ENCODE measurements at places on chromosomes 1 and 21.

- DNase-seq: no peak
These were observed 46.8 kb downstream of the XCL1 start for GRCh38 chr1:168623003-168623828.

GRCh38 chr1:226092965-226093364 lies 30.4 kb downstream of the H3-3A start:
- no peak for DNase-seq

DNA sequence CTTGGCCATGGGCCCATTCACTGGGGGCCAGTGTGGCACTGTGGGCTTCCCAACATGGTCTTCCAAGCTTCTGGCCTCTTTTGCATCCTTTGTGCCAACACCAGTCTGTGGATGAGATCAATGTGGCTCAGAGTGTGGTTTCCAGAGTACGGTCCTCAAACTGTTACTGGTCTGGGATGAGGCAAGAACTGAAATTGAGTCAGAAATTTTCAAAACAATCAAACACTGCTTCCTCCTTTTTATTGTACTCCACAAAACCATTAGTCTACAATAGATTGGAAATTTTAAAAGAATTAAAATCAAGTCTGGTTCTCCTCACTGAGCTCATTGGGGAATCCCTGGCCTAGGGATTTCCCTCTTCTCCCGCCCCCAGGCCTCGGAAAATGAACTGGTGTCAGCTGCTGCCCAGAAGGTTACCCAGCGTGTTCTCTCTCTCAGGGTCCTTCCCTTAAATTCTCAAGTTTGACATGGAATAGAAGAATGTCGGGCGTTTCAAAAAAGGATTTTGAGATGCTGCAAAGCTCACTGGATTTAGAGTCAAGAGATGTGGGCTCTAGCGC lies 222.0 kb downstream of the SDCCAG8 start:
- peak; percentile 37 for DNase-seq

GRCh38 chr1:118101515-118101844 lies 83.5 kb downstream of the SPAG17 start:
- DNase-seq: no peak

- no peak for DNase-seq
These were observed 34.1 kb upstream of the C1orf21 start for GRCh38 chr1:184352776-184353175.

GRCh38 chr1:180402001-180402400 lies 100.4 kb downstream of the ACBD6 start:
- no peak for DNase-seq

DNA sequence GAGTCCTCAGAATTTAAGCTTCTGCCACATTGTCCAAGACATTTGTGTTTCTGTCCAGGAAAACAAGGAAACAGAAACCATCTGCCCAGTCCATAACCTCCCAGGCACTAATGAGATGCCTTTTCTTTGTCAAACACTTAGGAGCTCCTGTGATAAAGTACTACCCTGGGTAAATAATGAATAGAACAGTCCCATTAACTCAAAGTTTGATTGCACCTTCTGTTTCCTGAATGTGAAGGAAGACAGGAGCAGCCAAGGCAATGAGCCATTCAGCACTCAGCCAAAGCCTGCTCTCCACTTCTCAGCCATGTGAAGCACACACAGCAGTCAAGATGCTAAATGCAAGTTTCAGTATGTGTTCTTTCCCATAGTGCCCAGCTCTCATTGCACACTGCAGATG lies 199.8 kb downstream of the SEC16B start:
- no peak for DNase-seq

GRCh38 chr1:207072233-207072632 lies 16.4 kb upstream of the C4BPB start:
- DNase-seq: no peak

DNA sequence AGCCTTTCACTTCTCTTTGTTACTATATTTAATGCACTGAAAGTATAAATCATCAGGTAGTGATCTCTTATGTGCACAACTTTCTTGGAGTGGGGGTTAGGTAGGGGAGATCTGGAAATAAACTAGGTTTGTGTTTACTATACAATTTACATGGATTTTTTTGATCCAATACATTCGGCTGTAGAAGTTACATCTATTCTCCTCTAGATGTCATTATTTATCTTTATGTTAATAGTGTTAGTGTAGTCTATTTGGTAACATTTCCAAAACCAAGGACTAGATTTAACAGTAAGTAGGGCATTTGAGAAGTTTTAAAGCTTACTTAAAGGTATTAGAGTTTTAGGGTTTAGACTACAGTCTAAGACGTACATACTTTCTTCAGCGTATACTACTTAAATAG lies 5.4 kb downstream of the VPS45 start:
- DNase-seq: peak; percentile 67

- DNase-seq: no peak
These were observed 97.4 kb upstream of the ADGRL2 start for GRCh38 chr1:81703391-81703755.

DNA sequence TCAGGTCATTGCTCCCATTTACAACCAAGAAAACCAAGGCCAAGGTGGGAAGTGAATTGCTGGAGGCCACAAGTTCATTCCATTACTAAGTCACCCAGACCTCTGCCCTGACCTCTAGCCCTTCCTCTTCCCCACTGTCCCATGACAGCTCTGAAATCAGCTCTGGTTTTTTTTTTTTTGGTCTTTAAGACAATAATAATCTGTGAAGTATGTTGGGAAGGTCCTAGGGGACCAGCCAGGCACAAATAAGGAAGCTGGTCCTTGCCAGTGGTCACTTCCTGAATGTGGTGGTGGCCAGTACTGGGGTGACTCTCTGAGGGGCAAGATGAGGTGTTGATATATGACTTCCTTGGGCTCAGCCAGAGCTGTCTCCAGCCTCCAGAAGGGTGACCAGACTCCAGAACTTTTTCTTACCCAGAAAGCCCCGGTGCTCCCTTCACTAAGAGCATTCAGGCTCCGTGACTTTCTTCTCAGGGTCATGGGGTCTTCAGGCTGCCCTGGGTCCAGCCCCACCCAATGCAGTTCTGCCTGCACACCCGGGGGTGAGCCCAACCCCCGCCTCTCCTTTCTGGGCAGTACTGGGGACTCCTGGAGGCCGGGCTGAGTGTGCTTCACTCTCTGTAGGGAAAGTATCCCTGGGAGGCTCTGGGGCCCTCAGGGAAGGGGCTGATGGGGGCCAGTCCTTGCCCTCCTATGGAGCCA lies 159.6 kb downstream of the PTPRU start:
- DNase-seq: no peak

- no peak for DNase-seq
These were observed 18.5 kb downstream of the FTCD start for GRCh38 chr21:46136739-46137349.

- DNase-seq: no peak
These were observed 569.0 kb upstream of the ADGRL2 start for GRCh38 chr1:81231729-81232038.

GRCh38 chr1:59193443-59194093 lies 103.3 kb upstream of the FGGY start:
- DNase-seq: no peak

DNA sequence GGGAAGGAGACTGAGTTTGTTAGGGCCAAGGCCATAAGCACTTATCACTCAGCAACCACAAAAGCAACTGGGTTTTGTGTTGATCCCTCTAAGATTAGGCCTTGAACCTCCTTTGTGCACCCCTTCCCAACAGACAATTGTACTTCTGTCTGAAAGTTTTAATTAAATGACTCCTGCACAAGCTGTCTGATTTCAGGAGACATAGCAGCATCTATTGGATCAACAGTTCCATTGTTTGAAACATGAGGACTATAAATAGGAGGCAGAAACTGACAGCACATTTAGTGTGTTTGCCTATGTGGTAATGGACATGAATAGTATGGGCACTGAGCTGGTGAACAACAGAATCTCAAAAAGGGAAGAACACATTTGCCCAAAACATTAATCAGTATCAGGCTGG lies 167.3 kb upstream of the KCNJ6 start:
- DNase-seq: no peak

DNA sequence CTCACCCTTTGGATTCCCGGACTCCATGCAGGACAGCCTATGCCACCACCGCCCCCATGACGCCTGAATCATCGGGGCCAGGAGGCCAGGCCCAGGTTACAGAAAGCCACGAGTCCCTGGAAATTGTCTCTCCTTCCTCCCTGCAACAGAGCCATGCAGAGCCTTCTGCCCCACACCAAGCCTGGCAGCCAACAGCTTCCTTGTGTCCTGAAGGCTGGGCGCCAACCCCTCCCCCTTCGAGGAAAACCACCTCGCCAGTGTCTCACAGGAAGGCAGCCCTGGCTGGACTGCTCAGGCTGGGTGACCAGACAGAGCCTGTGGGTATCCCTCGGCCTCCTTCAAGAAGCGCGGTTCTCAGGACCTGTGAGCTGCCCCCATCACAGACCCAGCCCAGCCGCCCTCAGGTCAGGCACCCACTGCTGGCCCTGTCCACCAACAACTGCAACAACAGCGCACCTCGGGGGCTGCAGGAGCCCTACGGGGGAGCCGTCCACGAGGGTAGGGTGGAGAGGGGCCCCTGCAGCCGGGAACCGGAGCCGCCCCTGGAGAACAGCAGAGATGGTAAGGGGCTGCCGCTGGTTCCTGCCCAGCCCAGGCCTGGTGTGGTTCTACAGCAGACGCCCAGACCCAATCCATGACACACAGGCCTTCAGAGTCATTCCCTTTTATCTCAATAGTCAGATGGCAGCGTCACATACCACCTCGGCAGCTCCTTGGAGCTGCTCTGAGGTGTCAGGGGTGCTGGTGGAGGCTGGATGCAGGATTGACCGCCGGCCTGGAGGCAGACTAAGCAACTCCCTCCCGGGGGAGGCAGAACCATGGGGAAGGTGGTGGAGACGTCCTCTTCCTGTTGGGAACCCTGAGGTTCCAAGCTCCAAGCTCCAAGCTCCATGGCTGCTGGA lies 23.7 kb downstream of the KIAA1614 start:
- DNase-seq: no peak

- DNase-seq: no peak
These were observed 249.9 kb downstream of the FMN2 start for GRCh38 chr1:240341365-240342250.

- no peak for DNase-seq
These were observed 18.4 kb downstream of the TTC34 start for GRCh38 chr1:2783069-2783434.

DNA sequence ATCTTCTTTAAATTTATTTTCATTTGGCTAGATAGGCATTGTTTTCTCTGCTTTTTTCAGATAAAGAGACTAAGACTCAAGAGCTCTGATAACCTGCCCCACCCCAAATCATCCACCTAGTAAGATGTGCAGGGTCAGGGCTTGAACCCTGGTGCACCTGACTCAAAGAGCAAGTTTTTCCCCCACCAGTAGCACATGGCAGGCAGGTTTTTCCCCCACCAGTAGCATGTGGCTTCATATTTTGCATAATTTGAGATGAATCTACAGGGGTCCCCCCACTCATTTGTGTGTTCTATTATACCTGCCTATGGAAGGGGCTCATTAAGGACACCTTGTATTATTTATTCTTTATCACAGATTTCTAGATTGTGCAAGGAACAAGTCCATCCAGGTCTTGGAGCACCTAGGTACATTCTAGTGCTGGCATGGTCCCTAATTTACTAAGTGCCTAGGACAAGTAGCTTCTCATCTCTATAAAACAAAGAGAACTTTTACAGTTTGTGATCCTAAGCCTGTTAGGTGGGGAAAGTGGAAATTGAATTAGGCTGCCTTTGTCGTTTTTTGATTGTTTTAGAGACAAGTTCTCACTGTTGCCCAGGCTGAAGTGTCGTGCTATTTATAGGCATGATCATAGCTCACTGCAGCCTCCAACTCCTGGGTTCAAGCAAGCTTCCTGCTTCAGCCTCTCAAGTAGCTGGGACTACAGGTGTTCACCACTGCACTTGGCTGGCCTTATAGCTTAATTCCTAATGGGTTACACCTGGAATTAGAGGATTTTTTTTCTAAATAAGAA lies 13.2 kb upstream of the CTSE start:
- DNase-seq: no peak

DNA sequence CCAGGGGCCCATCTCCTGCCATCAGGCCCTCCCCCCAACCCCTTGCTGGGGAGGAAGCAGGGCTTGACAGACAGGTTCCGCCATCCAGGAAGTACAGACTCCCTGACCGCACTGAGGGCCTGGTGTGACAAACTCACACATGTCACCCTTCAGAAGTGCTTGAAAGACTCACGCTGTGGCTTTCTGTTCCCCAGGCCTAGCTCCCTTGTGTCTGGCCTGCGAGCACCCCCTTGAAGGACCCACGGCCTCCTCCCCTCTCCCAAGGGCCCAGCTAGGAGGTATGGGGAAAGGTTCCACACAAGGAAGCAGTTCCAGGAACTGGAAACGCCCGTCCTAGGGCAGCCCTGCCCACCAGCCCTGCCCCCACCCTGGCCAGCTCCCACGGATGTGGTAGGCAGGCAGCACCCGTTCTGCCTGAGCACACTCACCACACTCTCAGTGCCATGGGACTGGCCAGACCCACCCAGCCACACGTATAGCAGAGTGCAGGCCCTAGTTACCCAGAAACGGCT lies 26.7 kb downstream of the SLC2A1 start:
- peak; percentile 92 for DNase-seq

- DNase-seq: peak; percentile 43
These were observed 1.9 kb downstream of the PABPC4 start for GRCh38 chr1:39574646-39575045.

DNA sequence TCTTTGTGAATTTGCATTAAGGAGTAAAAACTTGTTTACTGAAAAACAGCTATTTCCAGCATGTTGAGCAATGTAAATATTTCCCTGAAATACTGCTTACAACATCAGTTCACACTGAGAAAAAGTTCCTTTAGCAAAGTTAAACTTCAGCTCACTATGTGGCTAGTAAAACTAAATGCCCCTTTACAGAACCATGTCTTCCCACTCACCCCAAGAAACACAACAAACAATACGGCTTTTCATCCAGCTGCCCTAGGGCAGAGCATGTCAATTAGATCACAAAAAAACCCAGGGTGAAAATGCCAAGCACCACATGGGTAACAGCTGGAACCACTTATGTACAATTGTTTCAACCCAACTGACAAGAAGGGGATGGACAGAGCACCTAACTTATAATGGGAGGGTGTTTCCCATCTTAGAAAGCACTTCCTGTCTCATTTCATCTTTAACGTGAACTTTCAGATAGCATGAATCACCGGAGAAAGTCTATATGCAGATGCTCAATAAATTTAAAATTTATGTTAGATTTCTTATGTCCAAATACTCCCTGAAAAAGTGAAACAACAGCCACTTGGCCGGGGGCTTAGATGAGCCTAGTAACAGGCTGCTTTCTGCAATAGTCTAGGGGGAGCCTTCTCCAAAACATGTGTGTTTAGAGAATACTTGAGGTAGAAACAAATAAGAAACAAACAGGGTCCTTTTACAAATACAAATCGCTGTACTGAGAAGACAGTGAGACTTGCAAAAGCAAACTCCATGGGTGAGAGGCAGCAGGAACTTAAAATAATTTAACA lies 6.6 kb downstream of the NID1 start:
- DNase-seq: no peak

DNA sequence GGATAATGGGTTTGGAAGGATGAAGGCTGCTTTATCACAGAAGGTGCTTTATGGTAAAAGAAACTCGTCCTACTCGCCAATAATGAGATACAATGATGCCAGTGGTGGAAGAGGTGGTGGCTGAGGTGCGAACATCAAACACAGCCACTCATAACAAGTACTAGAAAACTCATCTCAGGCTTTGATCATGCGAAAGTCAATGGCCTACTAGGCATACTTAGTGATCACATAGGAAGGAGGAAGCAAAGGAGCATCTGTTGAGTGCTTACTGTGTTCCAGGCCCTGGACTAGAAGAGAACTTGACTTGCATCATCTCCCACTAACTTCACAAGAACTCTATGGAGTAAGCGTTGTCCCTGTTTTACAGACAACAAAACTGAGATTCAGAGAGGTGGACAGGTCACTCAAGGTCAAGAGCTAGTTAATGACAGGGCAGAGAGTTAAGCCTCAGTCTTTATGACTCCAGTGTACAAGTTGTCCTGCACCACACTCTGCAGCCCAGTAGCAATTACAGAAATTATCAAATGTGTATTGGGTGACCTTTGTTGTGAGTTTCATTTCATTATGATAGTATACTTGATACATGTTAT lies 33.6 kb downstream of the RUNX1 start:
- DNase-seq: no peak
